Activated T-cell treated with anti-CD3 and anti-CD28 coated beads for 24 hours (primary cell): ENCODE measurements at places on chromosomes 1 and 21.

DNA sequence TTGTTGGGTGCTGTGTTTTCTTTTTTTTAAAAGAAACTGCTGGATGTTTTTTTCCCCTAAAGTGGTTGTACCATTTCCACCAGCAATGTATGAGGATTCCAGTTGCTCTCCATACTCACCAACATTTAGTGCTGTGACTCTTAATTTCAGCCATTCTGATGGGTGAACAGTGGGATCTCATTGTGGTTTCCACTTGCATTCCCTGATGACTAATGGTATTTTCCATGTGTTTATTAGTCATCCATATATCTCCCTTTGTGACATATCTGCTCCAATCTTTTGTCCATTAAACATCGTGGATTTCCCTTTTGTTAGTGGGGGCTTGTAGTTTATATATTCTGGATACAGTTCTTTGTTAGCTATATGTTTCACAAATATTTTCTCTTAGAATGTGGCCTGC lies 206.0 kb downstream of the CAMTA1 start:
- DNase-seq: no peak

GRCh38 chr21:46055863-46056281 lies 42.0 kb upstream of the COL6A2 start:
- DNase-seq: no peak

- no peak for DNase-seq
These were observed 13.5 kb downstream of the RCC2 start for GRCh38 chr1:17425806-17426600.

DNA sequence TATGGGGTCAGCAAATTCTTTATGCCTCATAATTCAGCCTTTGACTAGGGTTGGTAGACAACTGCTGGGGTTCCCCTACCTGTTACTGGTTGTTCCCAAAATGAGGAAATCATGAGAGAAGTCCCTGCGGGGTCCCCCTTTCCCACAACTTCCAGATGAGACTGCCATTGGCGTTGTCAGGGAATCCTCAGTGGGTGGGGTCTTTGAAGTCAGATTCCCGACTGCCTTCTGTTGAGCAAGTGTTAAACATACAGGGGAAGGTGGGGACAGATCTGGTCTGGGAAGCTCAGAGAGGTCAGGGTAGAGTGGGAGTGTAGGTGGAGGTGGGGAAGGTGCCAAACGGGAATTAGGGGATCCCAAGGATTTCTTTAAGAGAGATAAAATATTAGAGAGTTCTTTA lies 14.7 kb downstream of the HSD3B2 start:
- no peak for DNase-seq

DNA sequence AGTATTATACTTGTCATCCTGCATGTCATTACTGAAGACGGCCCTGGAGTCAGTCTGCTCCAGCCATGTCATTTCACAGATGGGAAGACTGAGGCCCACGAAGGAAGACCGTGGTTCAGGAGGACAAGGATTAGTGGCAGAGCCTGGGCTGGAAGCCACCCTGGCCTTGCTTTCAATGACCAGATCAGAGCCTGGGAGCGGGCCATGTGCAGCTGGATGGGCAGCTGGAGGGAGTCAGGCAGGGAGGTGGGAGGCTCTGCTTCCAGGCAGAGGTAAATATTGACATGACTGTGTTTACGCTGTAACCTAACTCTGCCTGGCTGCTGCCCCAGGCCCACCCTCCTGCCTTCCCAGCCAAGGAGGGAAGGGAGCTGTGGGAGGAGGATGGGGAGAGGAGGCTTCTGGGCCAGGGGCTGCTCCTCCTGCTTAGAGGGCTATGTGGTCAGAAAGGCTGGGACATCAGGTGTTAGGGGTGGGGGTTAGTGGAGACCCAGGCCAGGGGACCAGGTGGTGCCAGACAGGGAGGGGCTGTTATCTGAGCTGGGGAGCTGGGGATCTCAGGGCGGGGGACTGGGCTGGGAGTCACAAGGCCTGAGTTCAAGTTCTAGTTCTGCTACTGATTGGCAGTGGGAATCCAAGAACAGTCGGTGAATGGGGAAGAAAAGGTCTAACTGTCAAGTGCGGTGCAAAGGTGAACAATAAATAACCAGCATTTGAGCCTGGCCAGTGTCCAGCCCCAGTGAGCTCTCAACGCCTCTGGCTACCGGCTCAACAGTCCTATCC lies 48.5 kb upstream of the ECE1 start:
- DNase-seq: no peak

DNA sequence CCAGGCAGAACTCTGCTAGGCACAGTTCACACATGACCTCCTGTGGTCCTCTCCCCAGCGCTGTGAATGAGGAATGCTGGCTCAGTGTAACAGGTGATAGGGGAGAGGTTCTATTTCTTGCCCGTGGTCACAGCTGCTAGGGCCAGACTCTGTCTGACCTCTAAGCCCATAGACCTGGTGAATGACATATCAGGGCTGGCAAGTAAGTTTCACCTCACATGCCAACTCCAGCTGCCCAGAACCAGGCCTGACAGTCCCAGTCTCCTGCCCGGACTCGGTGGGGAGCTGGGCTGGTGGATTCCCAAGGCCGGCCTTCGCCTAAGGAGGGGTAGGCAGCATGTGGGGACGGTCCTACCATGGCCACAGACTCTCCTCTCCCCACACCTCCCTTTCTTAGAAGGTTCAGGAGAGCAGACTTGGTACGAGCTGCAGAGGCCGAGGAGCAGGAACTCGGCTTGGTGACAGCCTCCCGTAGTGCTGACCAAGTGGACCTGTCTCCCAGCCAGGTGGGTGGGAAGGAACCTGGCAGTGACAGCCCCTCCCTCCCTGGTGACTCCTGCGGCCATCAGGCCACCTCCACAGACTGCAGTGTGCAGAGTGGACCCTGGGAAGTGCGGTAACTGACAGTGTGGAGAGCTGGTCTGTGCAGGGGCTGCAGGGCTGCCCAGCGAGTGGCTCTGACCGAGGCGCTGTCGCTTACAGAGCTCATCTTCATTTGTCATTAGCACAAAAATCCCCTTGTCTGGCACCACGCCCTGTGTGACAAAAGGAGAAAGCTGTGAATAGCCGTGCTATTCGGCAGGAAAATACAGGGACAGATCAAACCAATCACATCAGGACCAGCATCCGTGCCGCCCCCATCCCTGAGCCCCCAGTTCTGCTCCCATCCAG lies 74.6 kb downstream of the SCCPDH start:
- DNase-seq: no peak

DNA sequence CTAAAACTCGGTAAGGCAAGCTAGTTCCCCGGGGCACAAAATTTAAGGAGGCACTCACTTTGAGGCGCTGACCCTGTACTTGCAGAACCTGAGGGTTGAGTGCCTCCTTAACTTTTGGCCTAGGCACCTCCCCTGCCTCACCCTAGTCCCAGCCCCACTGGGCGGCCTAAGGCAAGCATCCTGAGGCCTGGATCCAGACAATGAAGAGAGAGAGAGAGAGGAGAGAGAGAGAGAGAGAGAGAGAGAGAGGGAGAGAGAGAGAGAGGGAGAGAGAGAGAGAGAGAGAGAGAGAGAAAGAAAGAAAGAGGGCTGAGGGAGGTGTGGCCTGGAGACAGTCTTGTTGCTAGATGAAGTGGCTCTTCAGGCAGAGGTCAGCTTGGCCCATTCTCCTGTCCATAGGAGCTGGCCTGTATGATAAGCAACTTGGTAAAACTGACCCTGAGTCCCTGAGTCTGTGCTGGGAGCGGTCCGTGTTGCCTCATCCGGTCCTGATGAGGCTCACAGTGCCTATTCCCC lies 7.4 kb upstream of the LRRN2 start:
- no peak for DNase-seq

DNA sequence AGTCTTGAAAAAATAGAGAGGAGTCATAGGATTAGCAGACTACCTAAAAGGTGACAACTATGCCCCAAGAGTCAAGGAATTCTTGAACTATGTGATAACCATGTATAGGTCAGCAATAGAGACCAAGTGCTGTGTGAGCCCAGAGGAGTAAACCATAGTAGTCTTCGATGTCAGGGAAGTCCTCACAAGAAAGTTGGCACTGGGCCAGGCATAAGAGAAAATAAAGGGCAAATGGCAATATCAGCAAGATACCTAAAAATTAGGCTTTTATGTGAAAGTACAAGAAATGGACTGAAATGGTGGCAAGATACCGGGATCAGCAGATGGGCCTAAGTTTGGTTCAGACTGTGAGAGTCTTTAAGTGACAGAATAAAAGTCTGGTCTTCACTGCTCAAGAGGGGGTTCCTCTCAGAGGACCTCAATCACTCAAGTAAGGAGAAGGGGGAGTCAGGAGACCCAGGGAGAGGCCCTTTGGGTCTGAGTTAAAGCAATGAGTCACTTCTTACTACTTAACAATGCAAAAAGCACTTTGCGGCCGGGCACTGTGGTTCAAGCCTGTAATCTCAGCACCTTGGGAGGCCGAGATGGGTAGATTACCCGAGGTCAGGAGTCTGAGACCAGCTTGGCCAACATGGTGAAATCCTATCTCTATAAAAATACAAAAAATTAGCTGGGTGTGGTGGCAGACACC lies 95.0 kb downstream of the TEX35 start:
- no peak for DNase-seq

DNA sequence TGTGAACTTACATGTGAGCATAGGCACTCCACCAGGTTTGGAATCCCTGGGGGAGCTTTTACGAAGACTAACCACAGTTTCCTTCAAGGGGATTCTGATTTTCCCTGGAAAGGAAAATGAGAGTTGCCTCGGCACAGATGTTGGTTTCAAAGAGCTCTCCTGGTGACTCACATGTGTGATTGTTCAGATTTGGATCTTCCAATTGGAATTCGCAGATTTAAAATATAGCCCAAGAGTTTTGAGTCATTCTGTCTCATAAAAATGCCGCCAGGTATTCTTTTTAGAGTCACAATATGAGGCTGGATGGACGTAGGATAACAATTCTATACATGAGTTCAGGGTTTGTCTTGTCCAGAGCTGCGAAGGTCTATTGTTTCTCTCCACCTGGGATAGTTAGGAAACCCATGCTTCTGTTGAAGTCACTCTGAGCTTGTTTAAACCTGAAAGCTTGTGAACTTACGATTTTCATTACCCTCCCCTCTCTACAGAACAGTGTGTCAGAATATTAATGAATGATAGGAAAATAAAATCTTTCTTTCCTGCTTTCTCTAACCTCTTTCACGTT lies 64.9 kb downstream of the TGFB2 start:
- no peak for DNase-seq

GRCh38 chr1:195516036-195516435 lies 1092.2 kb downstream of the KCNT2 start:
- no peak for DNase-seq

GRCh38 chr1:54465351-54465811 lies 59.2 kb upstream of the SSBP3 start:
- DNase-seq: no peak

- no peak for DNase-seq
These were observed 10.6 kb downstream of the ID3 start for GRCh38 chr1:23548704-23549143.

GRCh38 chr1:58204284-58204683 lies 342.2 kb downstream of the OMA1 start:
- DNase-seq: no peak

DNA sequence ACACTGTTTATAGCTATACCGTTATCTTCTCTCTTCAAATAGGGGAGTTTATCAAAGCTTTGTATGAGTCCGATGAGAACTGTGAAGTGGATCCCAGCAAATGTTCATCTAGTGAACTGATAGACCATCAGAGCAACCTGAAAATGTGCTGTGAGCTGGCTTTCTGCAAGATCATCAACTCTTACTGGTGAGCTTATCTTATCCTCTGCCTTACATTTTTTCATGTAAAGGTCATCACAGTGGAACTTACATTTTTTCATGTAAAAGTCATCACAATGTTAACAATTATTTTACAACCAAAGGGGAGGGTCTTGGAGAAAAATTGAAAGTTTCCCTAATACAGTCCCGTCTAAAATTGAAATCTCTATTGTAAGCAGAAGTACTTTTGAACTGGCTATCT lies 45.2 kb downstream of the CLEC20A start:
- no peak for DNase-seq

- no peak for DNase-seq
These were observed 72.1 kb downstream of the GPR52 start for GRCh38 chr1:174519844-174520243.

DNA sequence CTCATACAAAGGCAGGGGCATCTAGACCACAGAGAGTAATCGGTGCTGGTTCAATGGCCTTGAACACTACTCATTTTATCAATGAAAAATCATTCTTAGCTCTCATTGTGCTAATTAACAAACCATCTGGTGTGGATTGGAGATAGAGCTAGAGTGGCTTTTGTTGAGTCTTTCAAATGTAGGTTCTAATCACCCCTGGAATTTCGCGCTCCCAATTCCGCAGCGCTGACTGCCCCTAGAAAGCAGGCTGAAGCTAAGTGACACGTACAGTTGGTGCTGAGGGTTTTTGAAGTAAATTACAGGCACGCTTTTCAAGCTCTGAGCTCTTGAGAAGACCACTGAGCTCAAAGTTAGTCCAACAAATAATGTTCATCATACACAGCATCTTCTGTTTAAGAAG lies 31.2 kb upstream of the CA6 start:
- no peak for DNase-seq

DNA sequence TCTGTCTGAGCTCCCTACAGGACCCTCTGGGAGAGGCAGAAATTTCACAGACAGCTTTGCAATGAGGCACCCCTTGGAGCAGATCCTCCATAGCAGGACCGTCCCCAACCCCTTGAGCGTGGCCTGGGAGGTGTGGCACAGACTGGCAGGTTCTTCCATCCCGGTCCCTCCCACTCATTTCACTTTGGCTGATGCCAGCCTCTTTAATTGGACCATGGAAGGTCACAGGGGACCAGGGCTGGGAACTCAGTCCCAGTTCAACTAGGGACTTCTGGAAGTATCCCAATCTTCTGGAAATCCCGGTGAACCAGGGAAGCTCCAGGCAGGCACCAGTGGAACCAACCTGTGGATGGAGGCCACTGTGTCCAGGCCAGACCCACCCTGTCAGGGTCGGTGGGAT lies 83.7 kb downstream of the SPSB1 start:
- no peak for DNase-seq

DNA sequence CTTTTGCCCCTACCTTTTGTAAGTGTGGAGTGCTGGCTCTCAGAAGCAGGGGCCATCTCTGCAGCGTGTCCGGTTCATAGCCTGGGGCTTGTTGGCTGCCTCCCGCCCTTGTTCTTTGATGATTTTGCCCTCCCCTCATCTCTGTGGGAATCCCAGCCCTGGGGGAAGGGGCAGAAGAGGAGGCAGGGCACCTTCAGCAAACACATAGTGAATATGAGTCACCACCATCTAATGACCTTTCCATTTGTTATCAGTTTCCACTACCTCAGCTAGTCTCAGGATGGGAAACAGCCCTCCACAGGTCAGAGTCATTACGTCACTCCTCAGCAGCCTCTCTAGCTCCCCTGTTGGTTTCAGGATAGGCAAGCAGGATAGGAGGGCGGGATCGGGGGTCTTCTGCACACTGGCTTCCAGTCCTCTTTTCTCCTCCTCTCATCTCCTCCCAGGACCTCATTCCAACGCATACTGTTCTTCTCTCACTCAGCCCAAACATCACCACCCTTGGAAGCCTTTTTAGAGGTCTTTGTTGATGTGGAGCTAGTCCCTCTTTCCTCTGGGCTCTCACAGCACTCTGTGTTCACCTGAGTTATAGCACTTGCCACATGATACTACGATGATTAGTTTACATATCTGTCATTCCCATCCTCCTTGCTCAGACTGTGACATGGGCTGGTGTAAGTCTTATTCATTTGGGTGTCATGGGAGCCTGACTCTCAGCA lies 15.8 kb downstream of the GADD45A start:
- DNase-seq: peak; percentile 11

- DNase-seq: no peak
These were observed 122.3 kb downstream of the TGFB2 start for GRCh38 chr1:218467101-218468072.
